ENCODE measurements at places on chromosomes 2 and 18.
A peak's percentile ranks its signal among the peaks of the same experiment; 100 is the strongest.

GRCh38 chr2:33377048-33377447 is 99.4 kb upstream of the RASGRP3 start:
- H3K4me3 ChIP-seq, result no peak overlapping the region
- H3K27me3 ChIP-seq, result no peaks in the 10 kb centered on the region
- no peak for DNase-seq
- H3K4me1 ChIP-seq, result no peaks in the 10 kb centered on the region
- no peaks in the 10 kb centered on the region for H3K36me3 ChIP-seq

- no peaks in the 10 kb centered on the region for H3K4me1 ChIP-seq
- DNase-seq, result no peak
- H3K36me3 ChIP-seq, result no peaks in the 10 kb centered on the region
- no peak overlapping the region for H3K4me3 ChIP-seq
- no peaks in the 10 kb centered on the region for H3K27me3 ChIP-seq
- no peak overlapping the region for H3K27ac ChIP-seq
Observed at GRCh38 chr18:47389210-47389609, 137.8 kb upstream of the SKOR2 start.

DNA sequence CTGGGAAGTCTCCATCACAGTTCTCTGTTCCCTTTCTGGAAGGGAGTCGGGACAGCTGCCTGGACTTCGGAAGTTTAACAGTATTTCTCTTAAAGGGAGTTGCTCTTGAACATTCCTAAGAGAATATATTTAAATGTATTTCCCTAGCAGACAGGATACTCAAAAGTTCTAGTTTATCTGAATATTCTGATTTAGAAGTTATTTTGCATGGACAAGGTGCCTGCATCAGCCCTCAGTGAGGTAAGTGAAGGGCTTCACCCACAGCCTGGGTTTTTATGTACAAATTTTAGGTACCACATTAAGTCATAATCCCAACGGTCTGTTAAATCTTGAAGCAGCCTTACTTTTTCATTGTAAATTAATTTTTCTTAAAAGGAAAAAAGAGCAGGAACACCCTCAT is 65.1 kb upstream of the REV1 start:
- H3K4me3 ChIP-seq, result no peak overlapping the region
- H3K27me3 ChIP-seq, result no peaks in the 10 kb centered on the region
- DNase-seq, result no peak
- H3K36me3 ChIP-seq, result no peaks in the 10 kb centered on the region

DNA sequence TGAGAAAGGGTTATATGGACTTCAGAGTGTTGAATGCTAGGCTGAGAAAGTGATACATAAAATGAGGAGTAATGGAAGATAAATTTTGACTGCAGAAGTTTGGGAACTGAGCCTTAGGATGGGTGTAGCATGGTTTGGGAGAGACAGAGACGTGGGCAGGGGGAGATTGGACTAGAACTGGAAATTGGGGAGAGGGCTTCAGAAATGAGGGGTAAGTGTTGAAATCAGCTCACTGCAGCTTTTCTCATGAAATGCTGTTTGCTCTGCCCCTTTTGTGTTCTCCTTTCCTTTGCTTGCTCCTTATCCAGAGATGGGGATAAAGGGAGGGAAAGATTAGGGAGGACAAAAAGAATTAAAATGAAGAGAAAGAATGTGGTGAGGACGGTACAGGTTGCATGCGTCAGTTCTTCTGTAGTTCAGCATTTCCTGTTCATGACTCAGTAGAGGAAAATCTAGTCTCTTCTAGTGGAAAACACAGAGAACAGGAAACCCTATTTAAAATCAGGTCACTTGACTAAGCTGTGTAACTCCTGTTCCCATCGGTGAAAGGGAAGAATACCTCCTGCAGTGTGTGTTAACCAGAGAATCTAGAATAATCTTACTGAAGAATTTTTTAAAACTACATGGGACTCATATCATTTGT is 105.6 kb downstream of the CRIM1 start:
- no peaks in the 10 kb centered on the region for H3K27me3 ChIP-seq
- peak overlapping the region; percentile 28 for H3K27ac ChIP-seq
- no peaks in the 10 kb centered on the region for H3K36me3 ChIP-seq
- DNase-seq, result no peak
- no peak overlapping the region for H3K4me3 ChIP-seq
